ENCODE measurements at places on chromosomes 1 and 21.

GRCh38 chr1:119093721-119094120 lies 46.7 kb downstream of the WARS2 start:
- DNase-seq: no peak

DNA sequence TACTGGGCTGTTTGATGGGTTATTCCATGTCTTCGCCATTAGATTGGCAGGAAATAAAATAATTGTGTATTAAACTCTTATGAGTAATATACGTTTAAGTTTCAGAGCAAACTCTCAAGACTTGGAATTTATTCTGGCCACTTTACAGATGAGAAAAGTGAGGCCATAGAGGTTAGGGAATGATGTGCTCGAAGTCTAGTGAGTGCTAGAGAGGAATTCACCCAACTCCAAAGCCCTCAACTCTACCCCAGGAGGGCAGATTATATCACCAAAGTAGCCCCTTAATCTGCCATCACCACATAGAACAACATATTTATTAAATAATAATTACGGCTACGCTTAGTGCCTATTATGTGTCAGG lies 440 bp upstream of the MUL1 start:
- DNase-seq: no peak

DNA sequence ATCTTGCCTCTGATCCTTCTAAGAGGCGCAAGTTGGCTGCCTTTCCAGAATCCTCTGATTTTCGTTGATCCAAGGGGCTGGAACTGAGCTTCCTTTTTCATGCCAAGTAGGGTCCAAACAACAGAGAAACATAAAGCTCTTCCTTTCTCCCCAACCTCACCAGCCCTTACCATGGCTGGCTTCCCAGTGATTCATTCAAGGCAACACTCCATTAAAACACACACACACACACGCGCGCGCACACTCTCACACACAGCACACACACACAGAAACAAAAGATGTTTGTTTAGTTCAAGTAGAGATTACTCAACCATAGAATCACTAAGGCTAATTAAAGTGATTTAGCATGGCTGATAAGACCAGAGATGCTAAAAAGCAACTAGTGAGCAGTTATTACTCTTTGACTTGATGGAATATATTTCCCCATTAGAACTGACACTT lies 13.0 kb upstream of the GUCA2A start:
- DNase-seq: no peak

- DNase-seq: no peak
Observed at GRCh38 chr21:45768011-45768739, 124.7 kb downstream of the PCBP3 start.

GRCh38 chr1:61654067-61654466 lies 70.9 kb downstream of the TM2D1 start:
- DNase-seq: no peak
